8988T (cell line): ENCODE measurements at places on chromosomes 1 and 21.
A peak's percentile ranks its signal among the peaks of the same experiment; 100 is the strongest.

DNA sequence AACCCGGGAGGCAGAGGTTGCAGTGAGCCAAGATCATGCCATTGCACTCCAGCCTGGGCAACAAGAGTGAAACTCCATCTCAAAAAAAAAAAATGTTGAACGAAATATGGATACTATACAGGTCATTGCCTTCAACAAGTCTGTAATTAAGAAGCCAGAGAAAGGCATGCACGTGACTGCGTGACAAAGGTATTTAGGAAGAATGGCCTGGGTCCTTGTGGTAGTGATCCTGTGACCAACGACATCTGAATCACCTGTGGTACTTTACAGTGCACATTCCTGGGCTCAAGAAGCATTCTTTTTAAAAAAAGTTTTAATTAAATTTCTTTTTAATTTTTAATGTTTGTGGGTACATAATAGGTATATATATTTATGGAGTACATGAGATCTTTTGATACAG is 115.0 kb downstream of the GREM2 start:
- DNase-seq = no peak

DNA sequence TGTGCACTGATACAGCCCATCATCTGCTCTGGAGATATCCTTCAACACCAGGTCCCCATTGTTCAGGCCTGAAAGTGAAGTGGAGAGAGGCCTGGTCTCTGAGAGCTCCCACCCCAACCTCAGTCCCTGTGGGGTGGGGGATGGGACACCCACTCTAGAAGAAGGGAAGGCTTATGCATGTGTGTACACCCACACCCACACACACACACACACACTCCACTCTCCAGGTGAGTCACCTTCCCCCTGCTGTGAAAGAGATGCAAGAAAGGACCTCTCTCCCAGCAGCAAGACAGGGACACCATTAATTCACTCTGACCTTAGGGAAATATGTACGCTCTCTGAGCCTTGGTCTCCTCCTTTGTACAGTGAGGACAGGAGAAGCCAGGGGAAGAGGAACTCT is 5.9 kb downstream of the VSIG8 start:
- DNase-seq = no peak

GRCh38 chr1:245448975-245449431 is 294.2 kb downstream of the KIF26B start:
- no peak for DNase-seq

- DNase-seq = no peak
These were observed 66.6 kb downstream of the IFI44 start for GRCh38 chr1:78716186-78716585.

DNA sequence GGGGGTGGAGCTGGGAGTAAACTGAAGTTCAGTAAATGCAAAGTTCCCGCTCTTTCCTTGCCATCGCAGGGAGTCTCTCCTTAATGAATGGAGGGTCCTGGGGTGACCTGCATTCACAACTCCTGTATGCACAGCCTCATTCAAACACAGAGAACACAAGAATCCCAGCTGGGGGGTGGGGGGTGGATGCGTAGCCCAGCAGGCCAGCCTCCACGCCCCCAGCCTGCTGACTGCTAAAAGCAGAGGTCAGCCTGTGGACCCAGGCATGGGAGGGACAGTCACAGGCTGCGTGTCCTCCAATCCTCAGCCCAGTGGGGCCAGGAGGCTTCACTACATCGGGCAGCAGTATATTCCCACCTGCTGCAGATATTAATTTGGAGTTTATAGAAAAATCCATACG is 263.1 kb downstream of the GRIK3 start:
- DNase-seq = no peak

- no peak for DNase-seq
These were observed 120.5 kb downstream of the IER5 start for GRCh38 chr1:181208967-181209366.

DNA sequence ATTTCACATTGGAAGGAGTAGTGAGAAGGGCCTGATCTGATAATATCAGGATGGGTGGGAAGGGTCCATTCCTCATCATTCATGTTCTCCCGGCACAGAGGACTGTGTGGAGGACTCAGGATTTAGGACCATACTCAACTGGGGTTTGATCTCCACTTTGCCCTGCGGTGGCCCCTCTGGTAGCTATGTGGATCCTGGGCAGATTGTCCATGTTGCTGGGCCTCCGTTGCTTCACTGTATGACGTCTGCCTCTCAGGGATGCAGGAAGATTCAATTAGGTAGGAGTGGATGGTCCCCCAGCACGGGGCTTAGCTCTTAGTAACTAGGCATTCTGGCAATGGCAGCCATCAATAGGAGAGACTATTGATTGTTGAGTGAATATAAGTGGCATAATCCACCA is 2.3 kb downstream of the ETS2 start:
- no peak for DNase-seq

DNA sequence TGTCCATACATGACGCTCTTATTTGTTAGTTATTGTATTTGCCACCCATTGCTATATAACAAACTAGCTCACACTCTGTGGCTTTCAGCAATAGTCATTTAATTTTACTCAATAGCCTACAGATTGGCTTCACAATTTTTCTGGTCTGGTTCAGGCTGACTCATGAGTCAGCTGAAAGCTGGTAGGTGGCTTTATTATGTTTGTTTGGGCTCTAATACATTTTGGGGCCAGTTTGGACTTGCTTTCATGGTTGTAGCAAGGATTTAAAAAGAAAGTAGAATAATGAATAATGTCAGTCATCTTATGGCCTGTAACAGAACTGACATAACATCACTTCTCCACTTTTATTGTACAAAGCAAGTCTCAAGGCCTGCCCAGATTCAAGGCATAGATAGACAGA is 338.7 kb downstream of the LRRIQ3 start:
- no peak for DNase-seq

DNA sequence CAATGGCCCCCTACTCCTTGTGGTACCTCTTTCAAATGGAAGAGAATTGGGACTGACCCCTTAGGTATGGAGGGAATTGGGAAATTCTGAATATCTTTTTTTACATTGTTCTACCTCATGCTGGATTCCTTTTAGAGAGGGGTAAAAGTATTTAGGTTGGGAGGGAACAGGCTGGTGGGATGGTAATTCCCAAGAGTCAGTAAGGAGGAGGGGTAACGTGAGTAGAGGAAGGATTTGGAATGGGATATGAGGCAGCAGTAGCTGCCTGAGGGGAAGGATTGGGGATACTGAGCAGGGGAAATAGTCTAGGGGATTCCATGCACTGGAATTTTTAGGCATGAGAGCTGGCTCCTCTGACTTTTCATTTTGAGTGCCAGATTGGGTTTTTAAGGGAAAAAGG is 3.8 kb upstream of the AADACL3 start:
- DNase-seq = no peak

DNA sequence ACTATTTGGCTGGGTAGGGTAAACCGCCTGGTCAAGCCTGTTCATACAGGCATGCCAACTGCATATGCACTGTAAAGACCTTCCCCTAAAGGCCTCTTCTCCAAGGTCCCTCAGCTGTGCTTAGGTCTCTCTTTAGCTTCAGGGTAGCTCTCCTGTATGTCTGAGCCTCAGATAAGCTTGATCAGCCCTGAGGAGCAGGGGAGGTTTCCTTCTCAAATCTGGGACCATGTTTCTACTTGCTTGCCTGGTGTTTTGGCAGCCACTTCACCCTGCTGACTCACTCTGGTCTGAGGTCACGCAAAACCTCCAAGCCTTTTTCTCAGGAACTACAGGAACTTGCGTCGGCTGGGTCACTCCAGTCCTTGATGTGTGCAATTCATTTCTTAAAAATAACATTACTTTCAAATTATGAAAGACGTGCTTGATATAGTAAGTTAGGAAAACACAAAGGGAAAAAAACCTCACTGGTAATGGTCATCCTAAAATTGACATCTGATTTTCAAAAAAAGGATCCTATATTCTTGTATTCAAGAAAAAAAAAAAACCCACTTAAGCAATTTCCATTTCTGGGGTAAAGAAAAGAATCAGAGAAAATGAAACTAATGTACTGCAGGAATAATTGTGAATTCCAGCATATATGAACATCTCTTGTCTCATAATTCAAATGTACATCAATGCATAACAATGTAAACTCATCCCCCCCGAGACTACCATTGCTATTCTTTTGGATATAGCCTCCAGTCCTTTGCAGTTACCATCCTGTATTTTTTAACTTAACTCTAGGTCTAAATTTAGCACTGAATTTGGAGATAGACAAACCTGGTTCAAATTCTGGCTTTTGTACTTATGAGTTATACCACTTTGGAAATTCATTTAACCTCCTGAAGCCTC is 24.8 kb upstream of the RNF19B start:
- no peak for DNase-seq

DNA sequence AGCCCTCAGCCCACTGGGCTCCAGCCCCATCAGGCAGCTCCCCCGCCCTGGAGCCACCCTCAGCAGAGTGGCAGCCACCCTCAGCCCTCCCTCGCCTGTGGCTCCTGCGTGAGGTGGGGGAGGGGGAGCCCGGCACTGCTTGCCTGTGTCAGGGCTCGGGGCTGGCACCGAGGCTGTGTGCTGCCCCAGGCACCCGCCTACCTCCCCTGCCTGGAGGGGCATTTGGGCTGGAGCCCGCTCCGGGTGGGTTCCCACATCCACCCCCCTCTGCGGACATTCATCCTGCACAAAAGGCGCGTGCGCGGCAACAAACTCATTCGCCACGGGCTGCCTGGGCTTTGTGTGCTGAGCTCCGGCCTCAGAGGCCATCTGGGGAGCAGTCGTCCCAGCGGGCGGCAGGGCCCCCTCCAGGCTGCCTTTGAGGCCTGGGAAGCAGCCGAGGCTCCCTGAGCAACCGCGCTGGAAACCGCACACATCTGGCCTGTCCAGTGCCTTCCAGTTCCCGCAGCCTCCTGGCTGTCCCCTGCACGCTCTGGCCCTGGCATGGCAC is 12.6 kb upstream of the TNFRSF14 start:
- no peak for DNase-seq

DNA sequence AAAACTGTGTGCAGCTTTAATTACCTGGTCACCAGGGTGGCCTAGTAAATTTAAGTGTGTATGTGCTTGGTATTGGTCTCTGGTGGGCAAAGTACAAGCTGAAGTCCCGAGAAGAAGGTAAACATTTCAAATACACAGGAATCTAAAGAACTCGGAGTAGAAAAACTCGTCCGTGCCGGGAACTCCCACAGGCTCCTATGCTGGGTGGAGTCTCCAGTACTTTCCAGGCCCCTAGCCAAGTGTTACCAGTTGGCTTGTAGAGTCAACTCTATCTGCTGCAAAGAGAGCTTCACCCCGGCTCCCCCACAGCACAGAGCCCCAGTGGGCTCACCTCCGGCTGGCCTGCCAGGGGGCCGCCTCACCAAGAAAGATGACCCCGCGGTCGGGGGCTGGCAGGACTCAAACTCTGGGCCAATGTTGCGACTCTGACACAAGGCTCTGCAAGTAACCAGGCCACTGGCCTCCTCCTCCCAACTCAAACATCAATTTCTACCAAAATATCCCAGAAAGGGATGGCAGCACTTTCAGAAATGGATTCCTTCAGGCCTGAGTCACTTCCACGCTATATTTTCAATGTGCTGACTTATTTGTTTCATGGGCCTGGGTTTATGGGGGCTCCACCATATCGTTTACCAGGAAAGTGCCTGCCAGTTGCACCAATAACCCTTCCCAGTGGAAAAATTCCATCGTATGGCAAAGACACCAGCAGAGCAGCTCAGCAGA is 73.9 kb downstream of the SLC66A1 start:
- no peak for DNase-seq

DNA sequence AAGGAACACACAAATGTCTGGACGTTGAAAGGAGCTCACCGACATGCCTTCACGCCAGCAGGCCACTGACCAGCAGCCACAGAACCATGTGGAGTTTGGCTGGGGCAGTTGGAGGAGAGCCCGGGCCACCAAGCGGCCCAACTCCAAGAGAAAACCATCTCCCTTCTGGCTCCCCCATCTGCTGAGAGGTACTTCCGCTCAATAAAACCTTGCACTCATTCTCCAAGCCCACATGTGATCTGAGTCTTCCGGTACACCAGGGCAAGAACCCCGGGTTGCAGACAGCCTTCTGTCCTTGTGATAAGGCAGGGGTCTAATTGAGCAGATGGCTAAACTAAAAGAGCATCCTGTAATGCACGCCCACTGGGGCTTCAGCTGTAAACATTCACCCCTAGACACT is 24.4 kb downstream of the RGS4 start:
- DNase-seq = no peak

- DNase-seq = no peak
These were observed 269.7 kb downstream of the DYRK1A start for GRCh38 chr21:37636152-37636860.

- DNase-seq = peak; percentile 42
These were observed 68.1 kb downstream of the RPS6KA1 start for GRCh38 chr1:26597629-26598039.

GRCh38 chr1:89273324-89273778 is 691 bp upstream of the GBP5 start:
- DNase-seq = no peak

DNA sequence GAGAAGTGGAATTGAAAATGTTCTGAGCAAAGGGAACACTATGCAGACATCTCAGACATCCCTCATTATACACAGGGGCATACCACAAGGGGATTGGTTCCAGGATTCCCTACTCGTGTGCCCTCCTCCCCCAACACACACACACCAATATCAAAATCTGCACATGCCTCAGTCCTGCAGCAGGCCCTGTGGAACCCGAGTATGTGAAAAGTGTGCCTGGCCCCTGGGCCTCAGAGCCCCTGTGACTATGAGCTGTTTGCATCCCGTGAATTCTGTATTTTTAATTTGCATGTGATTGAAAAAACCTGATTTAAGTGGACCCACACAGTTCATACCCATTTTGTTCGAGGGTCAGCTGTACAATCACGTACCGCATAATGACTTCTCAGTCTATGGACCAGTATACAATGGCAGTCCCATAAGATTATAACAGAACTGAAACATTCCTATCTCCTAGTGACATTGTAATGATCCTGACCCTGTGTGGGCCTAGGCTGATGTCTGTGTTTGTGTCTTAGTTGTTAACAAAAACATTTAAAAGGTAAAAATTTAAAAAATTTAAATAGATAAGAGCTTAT is 11.3 kb downstream of the POU2F1 start:
- DNase-seq = no peak

DNA sequence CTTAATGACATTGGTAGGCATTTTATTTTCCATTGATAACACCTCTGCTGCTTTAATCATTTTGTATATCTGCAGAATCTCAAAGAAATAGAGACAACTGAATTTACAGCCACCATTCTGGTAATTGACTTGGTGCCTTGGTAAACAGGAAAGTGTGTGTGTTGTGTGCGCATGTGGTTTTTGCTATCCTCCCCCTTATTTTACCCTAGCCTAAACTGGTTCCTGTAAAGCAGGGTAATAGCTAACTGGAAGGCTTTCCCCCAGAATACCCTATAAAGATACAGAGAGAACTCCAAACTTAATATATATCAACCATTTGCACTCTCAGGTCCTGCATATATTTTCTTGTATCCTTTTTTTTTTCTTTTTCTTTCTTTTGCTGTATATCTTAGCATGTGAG is 149.5 kb upstream of the ADGRL4 start:
- no peak for DNase-seq

DNA sequence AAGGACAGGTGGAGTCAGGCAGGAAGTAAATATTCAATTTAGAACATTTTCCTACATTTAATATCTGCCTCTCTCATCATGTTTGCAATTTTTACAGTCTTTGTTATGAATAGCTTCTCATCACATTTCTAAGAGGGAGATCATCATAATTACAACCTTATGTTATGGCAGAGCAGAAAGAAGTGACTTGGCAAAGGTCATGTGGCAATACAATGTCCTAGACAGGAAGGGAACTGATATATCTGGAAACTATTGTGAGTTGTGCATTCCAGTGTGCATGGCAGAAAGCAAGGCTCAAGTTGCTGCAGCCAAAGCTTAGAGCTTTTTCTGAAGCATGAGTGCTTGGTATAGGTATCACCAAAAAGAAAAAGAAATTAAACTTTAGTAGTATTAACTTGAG is 43.8 kb upstream of the PRRX1 start:
- DNase-seq = no peak
